Activated CD4-positive, alpha-beta T cell treated with anti-CD3 and anti-CD28 coated beads for 4 hours (primary cell): ENCODE measurements at places on chromosomes 6 and 20.

- no peak for DNase-seq
Measured at GRCh38 chr6:45643126-45643525, 265.4 kb upstream of the SUPT3H start.

- DNase-seq: no peak
Measured at GRCh38 chr6:17226786-17227233, 54.4 kb upstream of the RBM24 start.

GRCh38 chr6:51830666-51831065 is 256.7 kb downstream of the PKHD1 start:
- DNase-seq: no peak

- no peak for DNase-seq
Measured at GRCh38 chr20:49570161-49570827, 2.4 kb upstream of the PTGIS start.

DNA sequence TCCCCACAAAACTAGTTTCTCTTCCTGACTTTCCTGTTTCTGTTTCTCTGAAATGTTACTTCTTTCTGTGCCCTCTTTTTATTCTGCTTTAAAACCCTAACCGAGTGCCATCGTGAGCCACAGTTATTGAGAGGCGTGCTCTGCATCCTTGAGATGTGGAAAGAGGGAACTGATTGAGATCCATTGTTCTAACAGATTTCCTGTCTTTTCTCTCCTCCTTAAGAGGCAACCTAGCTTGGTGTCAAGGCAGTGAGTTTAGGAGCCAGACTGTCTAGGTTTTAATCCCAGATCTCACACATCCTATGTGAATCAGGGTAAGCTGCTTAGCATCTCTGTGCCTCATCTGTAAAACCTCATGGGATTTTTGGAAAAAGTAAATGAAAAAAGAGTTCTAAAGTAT is 57.5 kb downstream of the SNX9 start:
- DNase-seq: no peak

GRCh38 chr20:8200220-8200619 is 68.2 kb downstream of the PLCB1 start:
- DNase-seq: no peak

GRCh38 chr20:57387945-57388371 is 3.2 kb upstream of the RBM38 start:
- no peak for DNase-seq
